H7 (cell line): ENCODE measurements at places on chromosomes 2 and 18. TPM values are rescaled to one million over a fixed set of nuclear protein-coding genes. Genes with fewer than 3 reads are reported as not detected.

Gene ZNF519
- total RNA-seq, result 8.3 and 9.5 TPM in 2 replicates

Gene TRIM43
- not detected in 2 replicates for total RNA-seq

Gene BUB1
- 136 and 169 TPM in 2 replicates for total RNA-seq

Gene RESP18
- not detected in 2 replicates for total RNA-seq

Gene FLACC1
- total RNA-seq, result not detected in 2 replicates

Gene PPP4R1
- 76.7 and 85.8 TPM in 2 replicates for total RNA-seq

Gene POTEI
- total RNA-seq, result 0.07 TPM in 2 replicates

Gene SIX2
- 0.07 and 0.80 TPM in 2 replicates for total RNA-seq

Gene ZDBF2
- total RNA-seq, result 10.1 and 17.2 TPM in 2 replicates

Gene CROCC2
- total RNA-seq, result 0.38 TPM in 1 of 2 replicates, not detected in the other

Gene MGAT5
- total RNA-seq, result 25.4 and 26.6 TPM in 2 replicates

Gene OSBPL6
- 8.6 and 9.2 TPM in 2 replicates for total RNA-seq

Gene POTEC
- total RNA-seq, result not detected in 2 replicates

Gene SERPINB5
- total RNA-seq, result 0.07 and 0.28 TPM in 2 replicates

Gene CD28
- not detected in 2 replicates for total RNA-seq

Gene CTLA4
- not detected in 2 replicates for total RNA-seq

Gene GKN1
- total RNA-seq, result not detected in 2 replicates

Gene FAM228A
- total RNA-seq, result 0.14 and 0.18 TPM in 2 replicates

Gene MAL
- total RNA-seq, result 0.80 TPM in 1 of 2 replicates, not detected in the other

Gene TGFA
- total RNA-seq, result 0.87 and 1.3 TPM in 2 replicates

Gene CABYR
- total RNA-seq, result 12.2 and 15.7 TPM in 2 replicates

Gene SRD5A2
- 0.04 TPM in 1 of 2 replicates, not detected in the other for total RNA-seq

Gene OTOS
- total RNA-seq, result not detected in 2 replicates

Gene TSGA10
- total RNA-seq, result 1.1 and 3.5 TPM in 2 replicates
